Anterior cingulate cortex (tissue), 58 donors: ENCODE measurements at places on chromosomes 7 and 10.

GRCh38 chr7:15837306-15837950, 150.9 kb upstream of the MEOX2 start:
- no peak for DNase-seq

GRCh38 chr7:71710442-71710841, 578.5 kb downstream of the GALNT17 start:
- no peak for DNase-seq

- no peak for DNase-seq
These were observed 2.7 kb downstream of the SND1 start for GRCh38 chr7:127654404-127655394.

DNA sequence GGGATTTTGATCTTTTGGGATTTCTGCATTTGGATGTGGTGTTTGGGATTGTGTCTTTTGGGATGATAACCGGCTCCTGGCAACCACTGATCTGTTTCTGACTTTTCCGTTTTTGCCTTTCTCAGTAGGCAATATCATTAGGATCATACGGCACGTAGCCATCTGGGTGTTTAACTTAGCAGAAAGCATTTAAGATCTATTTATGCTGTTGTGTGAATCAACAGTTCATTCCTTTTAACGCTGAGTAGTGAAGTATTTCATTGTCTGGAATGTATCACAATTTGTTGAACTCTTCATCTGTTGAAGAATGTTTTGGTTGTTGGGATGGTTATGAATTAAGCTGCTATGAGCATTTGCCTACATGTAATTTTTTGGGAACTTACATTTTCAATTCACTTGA, 459.6 kb downstream of the SDK1 start:
- DNase-seq = no peak

- no peak for DNase-seq
These were observed 101.4 kb downstream of the SEMA3E start for GRCh38 chr7:83547526-83547925.

GRCh38 chr10:60309371-60309770, 80.3 kb downstream of the ANK3 start:
- DNase-seq = no peak

GRCh38 chr10:114766470-114766869, 55.1 kb upstream of the FHIP2A start:
- no peak for DNase-seq

DNA sequence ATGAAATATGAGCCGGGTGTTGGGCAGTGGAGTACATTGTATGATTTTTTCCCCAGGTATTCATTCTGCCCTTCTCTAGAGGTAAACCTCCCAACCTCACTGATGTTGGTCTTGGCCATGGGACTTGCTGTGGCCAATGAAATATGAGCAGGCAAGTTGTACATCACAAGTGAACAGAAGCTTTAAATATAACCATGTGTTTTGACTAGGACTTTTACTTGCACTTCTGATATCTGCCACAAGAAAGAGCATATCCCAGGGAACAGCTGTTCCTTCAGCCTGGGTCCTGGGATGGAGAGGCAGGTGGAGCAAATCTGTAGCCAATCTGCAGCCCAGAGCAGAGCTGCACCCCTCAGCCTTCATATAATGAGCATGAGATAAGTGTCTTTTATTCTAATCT, 109.8 kb upstream of the PALS2 start:
- DNase-seq = no peak

GRCh38 chr10:109588259-109588658, 335.1 kb downstream of the XPNPEP1 start:
- no peak for DNase-seq

- DNase-seq = no peak
These were observed 93.0 kb upstream of the SORCS3 start for GRCh38 chr10:104548090-104548489.

- no peak for DNase-seq
These were observed 364.3 kb upstream of the PLXDC2 start for GRCh38 chr10:19451937-19452336.

DNA sequence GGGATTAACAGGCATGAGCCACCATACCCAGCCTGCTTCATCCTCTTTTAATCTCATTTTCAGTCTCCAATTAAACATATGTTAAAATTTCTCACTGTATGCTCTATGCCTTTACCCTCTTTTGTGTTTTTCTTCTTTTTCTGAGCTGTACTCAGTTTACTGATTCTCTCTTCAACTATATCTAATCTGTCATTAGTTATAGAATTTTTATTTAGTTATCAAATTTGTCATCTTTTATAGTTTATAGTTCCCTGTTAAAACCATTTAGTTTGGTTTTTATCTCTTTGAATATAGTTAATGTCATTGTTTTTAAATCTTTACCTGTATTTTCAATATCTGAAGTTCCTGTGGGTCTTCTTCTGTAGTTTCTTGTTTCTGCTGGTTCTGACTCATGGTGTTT, 93.3 kb downstream of the KAT6B start:
- DNase-seq = no peak

- no peak for DNase-seq
These were observed 373.6 kb downstream of the BBS9 start for GRCh38 chr7:33503014-33503413.

DNA sequence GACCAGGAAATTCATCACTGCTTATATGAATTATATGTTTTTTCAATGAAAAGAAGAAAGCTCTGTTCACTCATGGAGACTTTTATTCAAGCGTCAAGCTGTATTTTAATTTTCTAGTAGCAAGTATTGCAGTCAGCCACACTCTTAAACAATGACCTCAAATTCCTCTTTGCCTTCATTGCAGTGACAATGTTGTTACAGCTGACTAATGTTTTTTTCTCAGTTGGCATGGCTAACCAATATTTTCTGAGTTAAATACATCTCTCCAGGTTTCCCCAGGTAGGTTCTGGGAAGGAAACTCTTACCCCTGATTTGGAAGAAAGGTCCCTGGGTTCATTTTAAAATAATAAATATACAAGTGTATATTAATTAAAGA, 241.5 kb downstream of the WDR11 start:
- no peak for DNase-seq

- DNase-seq = no peak
These were observed 1.9 kb downstream of the VPS41 start for GRCh38 chr7:38907066-38907465.

- no peak for DNase-seq
These were observed 6.3 kb downstream of the C10orf67 start for GRCh38 chr10:23338155-23338828.

DNA sequence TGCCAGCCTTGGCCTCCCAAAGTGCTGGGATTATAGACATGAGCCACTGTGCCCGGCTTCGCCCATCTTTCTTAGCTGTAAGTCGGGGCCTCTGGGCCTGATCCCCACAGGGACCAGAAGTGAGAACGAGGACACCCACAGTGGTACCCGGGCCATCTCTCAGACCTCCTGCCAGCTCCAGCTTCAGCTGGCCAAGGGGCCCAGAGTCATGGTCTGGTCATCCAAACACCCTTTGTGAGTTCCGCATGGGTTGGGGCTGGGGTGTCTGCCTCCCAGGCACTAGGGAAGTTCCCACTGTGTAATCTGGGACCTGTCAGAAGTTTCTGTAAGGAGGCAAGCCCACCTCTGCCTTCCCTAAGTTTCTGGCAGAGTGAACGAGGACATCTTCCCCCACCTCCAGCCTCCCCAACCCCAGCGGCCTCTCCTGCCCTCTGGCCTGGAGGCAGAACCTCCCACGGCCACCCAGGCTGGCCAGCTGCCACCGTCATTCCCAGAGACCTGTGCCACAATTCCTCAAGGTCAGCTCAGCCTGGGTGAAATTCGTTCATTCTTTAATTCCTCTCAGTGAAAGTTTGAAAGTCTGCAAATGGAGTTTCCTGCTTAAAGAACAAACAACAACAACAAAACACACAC, 19.5 kb upstream of the FOXL3 start:
- no peak for DNase-seq

- DNase-seq = no peak
These were observed 10.7 kb downstream of the HBP1 start for GRCh38 chr7:107179326-107180164.

GRCh38 chr10:93813507-93814465, 56.0 kb downstream of the LGI1 start:
- peak; percentile 31 for DNase-seq
